CD4-positive, alpha-beta T cell (primary cell): ENCODE measurements at places on chromosomes 7 and 10.

GRCh38 chr10:117143103-117143823 is 5.2 kb upstream of the VAX1 start:
- DNase-seq, result no peak

- DNase-seq, result no peak
Measured at GRCh38 chr7:148337246-148337965, 253.2 kb upstream of the C7orf33 start.

- no peak for DNase-seq
Measured at GRCh38 chr7:84258628-84259027, 64.0 kb upstream of the SEMA3A start.

- no peak for DNase-seq
Measured at GRCh38 chr10:72314263-72314662, 40.5 kb downstream of the DNAJB12 start.

- DNase-seq, result no peak
Measured at GRCh38 chr7:78023191-78023590, 224.6 kb downstream of the PHTF2 start.
